ENCODE measurements at places on chromosomes 2 and 18.

- DNase-seq = no peak
These were observed 62.1 kb upstream of the DYNAP start for GRCh38 chr18:54528942-54529376.

GRCh38 chr2:165793161-165793778 is 777 bp downstream of the GALNT3 start:
- DNase-seq = peak; percentile 39

- no peak for DNase-seq
These were observed 9.3 kb downstream of the TSHZ1 start for GRCh38 chr18:75219745-75220375.

- DNase-seq = peak; percentile 65
These were observed 33.3 kb downstream of the IL1R2 start for GRCh38 chr2:102025016-102025501.

DNA sequence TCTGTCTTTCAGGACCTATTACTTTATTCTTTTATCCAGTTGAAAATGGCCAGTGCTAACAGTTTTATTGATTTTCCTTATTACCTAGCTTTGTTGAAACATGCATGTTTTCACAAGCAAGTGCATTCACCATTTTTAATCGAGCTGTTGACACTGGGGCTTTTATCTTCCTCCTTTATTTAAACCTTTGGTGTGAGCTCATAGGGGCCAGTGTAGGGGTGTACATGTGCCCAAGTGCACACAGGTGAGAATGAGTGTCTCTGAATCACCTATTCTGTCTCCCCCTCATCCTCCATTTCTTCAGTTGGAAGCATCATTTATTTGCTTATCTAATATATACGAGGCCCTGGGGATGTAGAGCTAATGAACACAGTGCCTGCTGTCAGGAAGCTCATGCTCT is 199.1 kb downstream of the PRKCE start:
- no peak for DNase-seq

DNA sequence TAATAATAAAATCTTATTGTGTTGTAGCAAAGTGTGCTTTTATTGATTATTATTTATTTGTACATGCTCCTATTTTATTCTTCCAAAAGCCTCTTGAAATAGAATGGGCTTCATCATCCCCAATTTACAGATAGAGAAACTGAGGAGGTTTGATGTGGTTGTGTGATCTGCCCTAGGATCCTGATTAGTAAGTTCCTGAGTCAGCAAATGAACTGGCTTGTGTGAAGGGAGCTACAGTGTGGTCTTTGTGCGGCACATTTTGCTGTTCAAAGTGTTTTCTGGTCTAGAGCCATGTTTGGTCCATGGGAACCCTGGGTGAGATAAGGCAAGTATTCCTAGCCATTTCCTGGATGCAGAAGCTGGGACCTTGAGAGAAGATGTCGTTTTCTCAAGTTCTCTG is 326.9 kb downstream of the MEIS1 start:
- DNase-seq = no peak

GRCh38 chr2:240989451-240990265 is 8.8 kb upstream of the SNED1 start:
- no peak for DNase-seq

DNA sequence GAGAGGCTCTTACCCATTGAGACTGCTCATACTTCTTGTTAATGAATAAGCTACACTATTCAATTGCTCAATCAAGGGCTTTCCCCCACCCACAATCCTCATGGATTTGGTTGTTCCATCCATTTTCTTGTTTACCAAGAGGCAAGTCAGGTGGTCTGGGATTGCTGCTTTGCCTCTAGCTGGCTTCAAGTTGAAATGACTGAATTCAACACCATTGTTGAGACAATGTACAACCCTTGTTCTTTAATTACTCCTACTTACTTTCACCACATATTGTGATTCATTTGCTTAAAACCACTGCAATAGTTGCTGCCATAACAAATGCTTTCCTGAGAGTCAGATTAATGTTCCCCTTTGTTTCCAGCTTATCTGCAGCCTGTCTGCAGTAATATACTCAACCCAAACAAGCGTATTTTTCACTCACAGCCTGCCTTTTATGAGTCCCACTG is 532.2 kb downstream of the RIT2 start:
- DNase-seq = no peak

DNA sequence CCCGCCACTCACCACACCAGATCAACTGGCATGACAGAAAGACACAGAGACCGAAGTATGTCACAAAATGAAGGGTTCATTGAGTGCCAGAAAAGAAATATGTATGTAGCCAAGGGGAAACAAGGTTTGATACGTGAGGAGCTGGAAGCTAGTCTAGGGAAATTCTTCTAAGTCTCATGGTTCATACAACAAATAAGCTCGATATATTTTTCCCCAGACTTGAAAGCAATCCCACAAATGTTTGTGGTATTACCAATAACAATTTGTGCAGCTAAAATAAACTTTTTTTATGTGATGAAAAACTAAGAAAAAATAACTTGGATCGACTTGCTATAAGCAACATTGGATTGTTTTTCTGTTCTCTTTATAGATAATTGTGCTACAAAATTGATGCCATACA is 777.0 kb downstream of the TSN start:
- no peak for DNase-seq

DNA sequence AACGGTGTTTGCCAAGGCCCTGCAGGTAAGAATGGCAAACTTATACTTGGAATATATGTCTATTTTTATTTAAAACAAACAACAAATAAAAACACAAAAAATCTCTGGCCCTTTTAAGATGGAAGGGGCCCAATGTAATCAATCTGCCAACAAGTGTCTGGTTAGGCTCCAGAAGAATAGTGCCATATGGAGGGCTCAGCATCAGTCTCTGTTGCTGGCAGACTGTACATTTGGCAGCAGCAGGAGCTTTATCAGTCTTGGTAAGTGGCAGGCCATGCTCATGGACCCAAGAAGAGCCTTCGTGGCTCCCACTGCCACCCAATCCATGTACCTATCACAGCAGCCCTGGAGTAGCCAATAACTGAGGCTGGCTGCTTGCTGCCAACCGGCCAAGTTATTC is 101.1 kb downstream of the GALNT3 start:
- no peak for DNase-seq

- no peak for DNase-seq
These were observed 90.6 kb downstream of the PAX3 start for GRCh38 chr2:222208010-222208690.

- no peak for DNase-seq
These were observed 41.5 kb downstream of the YES1 start for GRCh38 chr18:770583-770961.

GRCh38 chr2:189111063-189111715 is 68.4 kb downstream of the COL5A2 start:
- DNase-seq = no peak

- DNase-seq = no peak
These were observed 855.5 kb upstream of the SALL3 start for GRCh38 chr18:78123926-78124797.

DNA sequence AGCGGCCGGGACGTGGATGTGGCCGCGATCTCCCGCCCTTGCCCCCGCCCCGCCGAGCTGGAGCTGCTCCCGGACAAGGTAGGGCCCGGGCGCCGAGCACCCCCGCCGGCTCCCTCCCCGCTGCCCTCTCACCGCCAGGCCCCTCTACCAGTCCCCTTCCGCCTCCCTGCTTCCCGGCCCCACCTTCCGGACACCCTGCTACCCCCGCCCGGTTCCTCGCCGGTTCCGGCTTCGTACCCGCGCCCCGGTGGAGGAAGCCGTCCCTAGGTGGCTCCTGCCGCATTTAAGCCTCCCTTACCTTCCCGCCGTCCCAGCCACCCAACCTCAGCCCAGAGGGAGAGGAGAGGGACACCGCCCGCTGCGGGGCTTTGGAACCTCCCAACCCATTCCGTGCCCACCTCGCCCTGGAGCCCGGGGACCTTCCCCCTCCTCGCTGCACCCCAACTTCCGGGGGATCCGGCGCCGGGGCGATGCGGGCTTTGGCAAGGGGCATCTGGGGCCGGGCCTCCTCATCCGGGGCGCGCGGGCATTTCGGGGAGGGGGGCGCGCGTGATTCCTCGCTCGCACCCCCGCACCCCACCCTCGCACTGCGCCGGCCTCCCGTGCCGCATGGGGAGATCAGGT is 475 bp downstream of the B3GNT2 start:
- peak; percentile 59 for DNase-seq

DNA sequence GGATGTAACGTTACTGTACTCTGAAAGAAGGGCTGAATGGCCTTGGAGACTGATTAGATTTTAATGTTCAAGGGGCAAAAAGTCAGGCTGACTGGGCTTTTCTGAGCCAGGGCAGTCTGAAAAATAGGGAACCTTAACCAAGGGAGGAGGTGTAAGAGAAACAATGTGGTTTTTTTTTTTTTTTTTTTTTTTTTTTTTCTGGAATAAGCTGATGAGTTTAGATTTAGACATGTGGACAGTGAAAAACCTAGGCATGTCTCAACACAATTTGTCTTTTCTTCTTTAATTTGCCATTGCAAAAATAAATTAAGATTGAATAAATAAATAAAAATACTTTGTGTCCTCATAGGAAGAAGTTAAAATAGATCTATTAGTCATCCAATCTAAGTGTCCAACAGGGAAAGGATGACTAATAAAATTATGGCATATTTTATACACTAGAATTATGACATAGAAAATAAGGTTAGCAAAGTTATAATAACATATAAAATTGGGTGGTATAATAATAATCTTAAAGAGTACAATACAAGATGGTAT is 237.6 kb upstream of the TRIB2 start:
- no peak for DNase-seq

- DNase-seq = no peak
These were observed 6.7 kb upstream of the NEURL3 start for GRCh38 chr2:96511851-96512250.

DNA sequence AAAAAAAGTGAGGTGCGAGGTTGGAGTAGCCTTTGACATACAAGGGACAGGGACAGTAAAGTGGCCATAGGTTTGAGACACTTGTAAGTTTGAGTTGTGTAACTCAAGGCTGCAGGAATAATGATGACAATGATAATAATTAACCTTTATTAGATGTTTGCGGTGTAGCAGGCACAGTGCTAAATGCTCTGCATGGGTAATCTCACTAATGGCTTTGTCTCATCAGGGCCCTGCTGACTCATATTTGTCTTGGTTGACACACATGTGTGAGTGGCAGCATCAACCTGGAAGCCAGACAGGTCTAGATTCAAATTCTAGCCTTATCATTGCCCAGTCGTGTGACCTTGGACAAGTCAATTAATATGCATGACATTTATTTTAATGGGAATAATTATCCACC is 126.2 kb downstream of the FSHR start:
- DNase-seq = peak; percentile 36

DNA sequence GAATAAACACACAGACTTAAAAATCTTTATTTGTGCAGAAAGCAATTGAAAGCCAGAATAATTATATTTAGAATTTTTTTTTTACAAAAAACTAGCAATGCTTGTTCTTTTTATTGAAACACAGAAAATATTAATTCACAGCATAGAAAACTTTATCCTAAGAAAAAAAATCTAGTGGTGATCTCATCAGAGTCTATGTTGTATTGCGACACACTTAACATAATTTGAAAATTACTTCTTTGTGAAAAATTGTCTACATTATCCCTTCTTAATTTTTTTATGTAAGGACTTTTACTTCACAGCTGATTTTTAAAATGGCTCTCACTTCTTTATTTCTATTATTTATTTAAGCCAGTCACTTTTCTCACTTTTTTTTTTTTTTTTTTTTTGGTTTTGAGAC is 103.4 kb downstream of the LDLRAD4 start:
- DNase-seq = no peak

DNA sequence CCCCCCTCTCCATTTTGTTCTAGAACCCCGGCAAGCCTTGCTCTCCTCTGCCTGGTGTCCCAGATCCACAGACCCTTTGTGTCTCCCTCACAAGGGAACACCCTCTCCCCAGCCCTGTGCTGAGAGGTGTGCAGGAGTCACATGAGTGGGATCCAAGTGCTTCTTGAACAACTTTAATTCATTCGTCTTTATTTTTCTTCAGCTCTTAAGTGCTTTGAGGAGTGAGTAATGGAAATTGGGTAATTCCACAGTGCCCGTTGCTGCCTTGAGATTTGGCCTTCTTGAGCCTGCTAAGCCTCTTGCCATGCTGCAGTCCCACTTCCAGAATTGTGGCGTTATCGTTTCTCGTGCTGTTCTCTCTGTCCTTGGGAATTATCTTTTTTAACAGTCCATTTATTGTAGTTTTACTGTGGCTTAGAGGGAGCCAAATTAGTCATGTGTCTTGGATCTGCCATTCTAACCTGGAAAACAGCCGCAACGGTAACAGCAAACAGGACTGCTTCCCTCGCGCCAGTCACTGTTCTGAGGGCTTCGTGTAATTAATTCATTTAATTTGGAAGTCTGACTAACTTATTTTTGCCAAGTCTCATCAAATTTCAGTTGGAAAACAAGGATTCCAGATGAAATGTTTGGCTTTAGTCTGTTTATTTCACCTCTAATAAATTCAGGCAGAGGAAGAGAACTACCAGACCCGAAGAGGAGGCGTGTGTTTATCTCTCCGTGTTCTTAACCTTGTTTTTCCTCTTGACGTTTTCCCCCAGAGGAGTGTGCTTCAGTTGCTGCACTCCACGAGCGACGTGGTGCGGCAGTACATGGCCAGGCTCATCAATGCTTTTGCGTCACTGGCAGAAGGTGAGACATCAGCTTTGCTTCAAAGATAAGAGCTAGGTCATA is 72.0 kb downstream of the ARMC9 start:
- DNase-seq = no peak

- DNase-seq = peak; percentile 8
These were observed 71.1 kb downstream of the MGAT5 start for GRCh38 chr2:134324947-134325346.

DNA sequence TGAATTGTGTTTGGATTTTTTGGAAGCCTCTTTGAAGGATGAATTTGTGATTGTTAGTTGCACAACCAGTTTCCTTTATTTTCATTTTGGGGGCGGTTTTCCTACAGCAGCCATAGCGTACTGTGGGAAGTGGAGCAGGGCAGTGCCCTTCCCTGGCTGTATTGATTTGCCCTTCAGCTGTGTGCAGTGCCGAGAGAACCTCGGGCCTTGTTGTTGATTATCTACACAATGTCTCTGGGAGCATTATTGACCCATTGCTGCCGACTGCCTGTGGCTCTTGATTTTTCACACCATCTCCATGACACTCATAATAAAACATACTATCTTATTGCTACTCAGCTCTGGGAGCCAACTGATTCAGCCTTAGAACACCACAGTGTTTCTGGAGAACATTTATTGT is 162.2 kb upstream of the BOD1L2 start:
- no peak for DNase-seq

- DNase-seq = no peak
These were observed 60.1 kb upstream of the SKOR2 start for GRCh38 chr18:47311585-47311984.

DNA sequence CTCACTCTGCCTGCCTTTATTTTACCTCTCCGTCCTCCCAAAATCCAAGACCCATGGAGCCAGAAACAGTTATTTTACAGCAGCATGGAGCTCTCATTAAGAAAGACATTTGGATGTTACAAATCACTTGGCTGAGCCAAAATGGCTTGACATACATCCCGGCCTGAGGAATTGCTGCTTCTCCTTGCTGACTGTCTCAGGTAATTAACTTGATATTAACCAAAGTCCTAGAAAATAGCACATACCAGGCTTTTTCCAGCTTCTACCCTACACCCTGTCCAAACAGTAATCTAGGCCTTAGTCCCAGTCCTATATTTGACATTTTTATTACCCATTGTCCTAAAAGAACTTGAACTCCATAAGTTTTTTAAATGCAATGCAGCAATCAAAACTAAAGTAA is 205.0 kb downstream of the TMX3 start:
- no peak for DNase-seq

GRCh38 chr2:55838653-55839052 is 84.9 kb downstream of the EFEMP1 start:
- no peak for DNase-seq

GRCh38 chr2:48714245-48714644 is 41.3 kb downstream of the LHCGR start:
- DNase-seq = no peak

- no peak for DNase-seq
These were observed 402.2 kb downstream of the NR4A2 start for GRCh38 chr2:155930312-155930711.

Measured in GM20000 (cell line).